ENCODE measurements at places on chromosomes 4 and X. TPM values are rescaled to one million over a fixed set of nuclear protein-coding genes. Genes with fewer than 3 reads are reported as not detected.

GRCh38 chrX:71616672-71617529, 1.4 kb downstream of the CXCR3 start:
- no peak for DNase-seq

GRCh38 chr4:52713456-52713937, 37.7 kb downstream of the ERVMER34-1 start:
- DNase-seq = no peak

DNA sequence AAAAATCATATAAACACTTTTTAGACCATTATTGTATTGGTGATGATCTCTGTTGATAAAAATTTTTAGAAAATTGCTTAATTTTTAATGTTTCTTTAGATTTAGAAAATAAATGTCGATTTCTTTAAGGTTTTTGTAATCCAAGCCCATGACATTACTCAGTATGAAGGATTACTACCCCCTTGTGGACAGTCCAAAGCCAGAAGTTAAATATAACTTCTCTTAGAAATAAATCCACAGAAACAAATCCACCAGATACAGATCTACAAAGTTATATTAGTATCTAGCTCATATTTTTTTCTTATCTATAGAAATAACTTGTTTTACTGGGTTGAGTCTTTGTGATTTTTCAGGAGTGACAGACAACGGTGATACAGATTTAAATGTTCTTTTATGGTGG, 18.9 kb downstream of the TIFA start:
- no peak for DNase-seq

DNA sequence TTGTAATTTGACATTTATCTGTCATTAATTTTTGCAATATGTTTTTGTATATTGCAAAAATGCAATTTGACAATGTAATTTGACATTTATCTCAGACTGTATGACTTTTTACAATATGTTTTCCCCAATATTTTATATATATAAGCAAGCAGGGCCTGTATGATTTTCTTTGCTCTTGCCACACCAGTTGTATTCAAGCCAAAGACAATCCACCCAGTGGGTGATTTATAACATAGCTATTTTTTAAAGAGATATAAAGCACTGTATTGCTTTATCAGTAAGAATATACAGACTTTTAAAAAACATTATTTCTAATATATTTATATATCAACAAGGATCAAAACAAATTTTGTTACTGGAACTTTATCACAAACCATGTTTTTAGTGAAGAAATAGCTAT, 47.3 kb downstream of the SLIT2 start:
- DNase-seq = no peak

- no peak for DNase-seq
Observed at GRCh38 chr4:145760961-145761929, 81.3 kb downstream of the C4orf51 start.

DNA sequence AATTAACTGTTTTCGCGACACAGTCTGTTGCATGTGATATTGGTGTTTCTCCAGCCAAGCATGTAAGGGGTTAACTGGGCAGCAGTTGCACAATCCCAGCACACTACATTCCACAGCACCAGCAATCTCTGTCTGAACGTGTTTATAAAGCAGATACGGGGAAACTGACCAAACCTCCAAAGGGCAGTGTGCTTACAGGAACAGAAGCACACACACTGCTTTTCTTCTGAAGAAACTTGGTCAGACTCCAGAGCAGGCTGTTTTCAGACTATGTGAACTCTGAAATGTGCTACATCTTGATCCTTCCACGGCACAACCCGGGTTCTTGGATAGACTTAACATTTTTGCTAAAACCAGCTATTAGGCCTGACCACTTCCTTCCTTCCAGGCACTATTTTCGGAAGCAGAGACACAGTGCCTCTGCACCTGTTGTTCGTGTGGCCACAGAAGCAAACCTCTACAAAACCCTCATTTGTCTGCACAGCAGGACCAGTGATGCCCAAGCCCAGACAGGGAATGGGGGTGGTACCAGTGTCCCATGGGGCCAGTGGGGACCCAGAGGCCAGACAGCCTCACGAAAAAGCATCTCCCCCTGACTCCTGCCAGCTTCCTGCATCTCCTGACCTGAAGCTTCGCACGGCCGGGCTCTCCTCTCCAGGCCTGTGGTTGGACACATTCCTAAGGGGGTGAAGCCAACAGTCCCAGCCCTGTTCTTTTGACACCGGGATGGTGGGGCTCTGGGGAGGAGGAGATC, 90.1 kb downstream of the IRF2 start:
- no peak for DNase-seq

DNA sequence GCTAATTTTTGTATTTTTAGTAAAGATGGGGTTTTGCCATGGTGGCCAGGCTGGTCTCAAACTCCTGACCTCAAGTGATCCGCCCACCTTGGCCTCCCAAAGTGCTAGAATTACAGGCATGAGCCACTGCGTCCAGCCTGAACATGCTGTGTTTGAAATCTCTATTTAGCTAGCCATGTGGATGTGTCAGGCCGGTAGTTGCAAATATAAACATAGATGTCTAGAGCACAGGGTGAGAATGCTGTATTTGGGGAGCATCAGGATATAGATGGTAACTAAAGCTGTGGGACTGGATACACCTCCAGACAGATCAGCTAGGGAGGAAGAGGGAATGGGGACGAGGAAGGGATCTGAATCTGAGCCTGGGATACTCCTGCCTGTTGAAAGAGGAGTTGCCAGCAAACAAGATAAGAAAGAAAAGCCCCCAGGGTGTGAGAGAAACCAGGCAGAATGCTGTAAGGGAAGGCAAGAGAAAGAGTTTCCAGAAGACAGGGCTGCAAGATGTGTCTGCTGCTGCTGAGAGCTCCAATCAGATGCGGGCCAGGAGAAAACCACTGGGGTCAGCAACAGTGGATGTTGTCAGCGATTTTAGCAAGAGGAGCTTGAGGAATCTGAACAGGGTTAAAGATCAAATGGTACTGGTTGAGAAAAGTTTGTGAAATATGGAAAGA, 177.4 kb downstream of the PALLD start:
- DNase-seq = no peak

DNA sequence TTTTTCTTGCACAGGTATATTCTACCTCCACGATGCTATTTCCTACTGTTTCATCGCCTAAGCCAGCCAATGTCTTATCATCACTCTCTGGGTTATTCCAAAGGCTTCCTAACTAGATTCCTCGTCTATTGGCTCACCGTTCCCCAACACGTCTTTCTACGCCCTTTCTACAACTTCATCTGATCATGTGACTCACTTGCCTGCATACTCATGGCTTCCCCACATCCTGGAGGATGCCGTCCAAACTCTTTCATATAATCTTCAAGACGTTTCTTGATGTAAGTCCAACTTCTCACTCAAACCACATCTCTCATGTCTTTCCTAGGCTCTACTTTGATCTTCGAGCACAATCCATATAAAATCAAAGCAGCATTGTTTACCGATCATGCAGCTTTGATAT, 322.0 kb upstream of the PPARGC1A start:
- DNase-seq = no peak

GRCh38 chr4:107804956-107805355, 19.8 kb upstream of the SGMS2 start:
- DNase-seq = no peak

The RTL9 gene
- 0.09 TPM for total RNA-seq

The GPR173 gene
- 13.2 TPM for total RNA-seq
